EL (cell line): ENCODE measurements at places on chromosomes 5 and 9.

- peak; percentile 98 for DNase-seq
These were observed 3.6 kb downstream of the TMC1 start for GRCh38 chr9:72524820-72525540.

GRCh38 chr5:42306287-42306686, 117.0 kb upstream of the GHR start:
- no peak for DNase-seq

DNA sequence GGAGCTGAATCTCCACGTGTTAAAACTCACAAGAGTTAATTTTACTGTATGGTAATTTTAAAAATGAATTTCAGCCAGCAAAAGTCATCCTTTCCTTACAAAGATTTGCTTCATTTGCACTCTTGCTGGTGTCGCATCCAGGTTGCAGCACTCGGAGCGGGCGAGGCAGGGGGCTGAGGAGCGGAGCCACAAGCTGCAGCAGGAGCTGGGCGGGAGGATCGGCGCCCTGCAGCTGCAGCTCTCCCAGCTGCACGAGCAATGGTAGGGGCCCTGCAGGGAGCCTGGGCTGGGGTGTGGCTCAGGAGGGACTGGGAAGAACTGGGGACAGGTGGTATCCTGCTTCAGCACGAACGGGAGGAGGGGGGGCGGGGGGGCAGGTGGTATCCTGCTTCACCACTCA, 27.1 kb downstream of the HNRNPH1 start:
- DNase-seq: no peak

DNA sequence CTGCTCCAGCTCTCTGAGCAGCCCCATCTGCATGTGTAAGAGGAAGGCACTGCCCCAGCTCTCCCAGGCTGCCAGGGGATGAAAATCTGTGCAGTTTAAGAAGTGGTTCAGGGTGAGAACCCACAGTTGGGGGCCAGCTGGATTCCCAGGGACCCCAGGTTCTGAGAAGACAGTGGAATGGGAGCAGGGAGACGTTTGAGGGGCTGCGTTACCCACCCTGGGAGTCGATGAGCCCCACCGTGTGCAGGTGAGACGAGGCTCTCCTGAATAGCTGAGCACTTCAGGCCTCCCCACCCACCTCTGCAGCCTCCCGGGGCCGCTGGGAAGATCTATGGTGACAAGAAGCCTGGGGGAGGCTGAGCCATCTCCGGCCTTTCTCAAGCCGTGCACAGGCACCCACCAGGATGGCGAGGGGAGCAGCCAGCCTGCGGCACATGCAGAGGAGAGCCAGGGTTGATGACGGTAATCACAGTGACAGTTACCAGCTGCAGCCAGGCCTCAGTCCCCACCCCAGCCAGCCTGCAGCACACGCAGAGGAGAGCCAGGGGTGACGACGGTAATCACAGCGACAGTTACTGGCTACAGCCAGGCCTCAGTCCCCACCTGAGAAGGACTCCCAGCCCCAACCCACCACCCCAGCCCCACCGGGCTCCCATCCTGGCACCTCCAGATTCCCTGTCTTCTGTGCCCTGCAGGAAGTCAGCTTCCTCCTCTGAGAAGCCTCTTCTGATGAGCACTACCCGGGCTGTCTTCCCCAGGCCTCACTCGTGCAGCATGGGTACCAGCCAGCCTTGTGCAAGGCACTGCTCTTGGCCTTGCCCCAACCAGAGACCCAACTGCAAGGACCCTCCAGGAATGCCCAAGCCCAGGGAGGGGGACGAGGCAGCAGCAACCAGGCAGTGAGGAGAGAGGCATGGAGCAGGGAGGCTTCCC, 150.8 kb upstream of the PPP1R26 start:
- DNase-seq: no peak

- no peak for DNase-seq
These were observed 57.2 kb upstream of the CTSL start for GRCh38 chr9:87668722-87669121.

GRCh38 chr9:109005678-109006077, 7.6 kb downstream of the CTNNAL1 start:
- DNase-seq: no peak

- no peak for DNase-seq
These were observed 569.9 kb downstream of the RAB3C start for GRCh38 chr5:59152701-59153245.

GRCh38 chr5:174556756-174557155, 167.6 kb upstream of the MSX2 start:
- DNase-seq: peak; percentile 17
